ENCODE measurements at places on chromosomes 5 and 9.

GRCh38 chr5:149581192-149581861 lies at the start of gene ARHGEF37:
TSS of gene ARHGEF37 (plus strand) at chr5:149581498. CDS start at chr5:149597770, 16,272 bp downstream.
- peak; percentile 36 for DNase-seq

- no peak for DNase-seq
These were observed 79.2 kb upstream of the ABCA1 start for GRCh38 chr9:105007143-105007542.

DNA sequence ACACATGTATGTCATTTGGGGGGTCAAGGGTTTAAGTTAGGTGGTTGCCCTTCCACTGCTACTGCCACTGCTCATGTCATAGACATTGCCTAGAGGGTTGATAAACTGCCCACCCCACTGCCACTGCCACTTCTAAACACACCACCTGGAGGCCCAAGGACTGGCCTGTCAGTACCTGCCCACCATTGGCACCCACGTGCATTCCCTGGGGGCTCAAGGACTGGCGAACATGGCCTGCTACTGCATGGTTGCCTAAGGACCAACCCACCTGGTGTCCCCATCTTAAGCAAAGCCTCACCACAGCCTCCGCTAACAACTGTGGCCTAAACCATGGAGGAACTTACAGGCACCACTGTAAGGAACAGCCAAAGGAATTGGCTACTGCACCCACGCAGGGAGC lies 185.6 kb upstream of the TLX3 start:
- no peak for DNase-seq

DNA sequence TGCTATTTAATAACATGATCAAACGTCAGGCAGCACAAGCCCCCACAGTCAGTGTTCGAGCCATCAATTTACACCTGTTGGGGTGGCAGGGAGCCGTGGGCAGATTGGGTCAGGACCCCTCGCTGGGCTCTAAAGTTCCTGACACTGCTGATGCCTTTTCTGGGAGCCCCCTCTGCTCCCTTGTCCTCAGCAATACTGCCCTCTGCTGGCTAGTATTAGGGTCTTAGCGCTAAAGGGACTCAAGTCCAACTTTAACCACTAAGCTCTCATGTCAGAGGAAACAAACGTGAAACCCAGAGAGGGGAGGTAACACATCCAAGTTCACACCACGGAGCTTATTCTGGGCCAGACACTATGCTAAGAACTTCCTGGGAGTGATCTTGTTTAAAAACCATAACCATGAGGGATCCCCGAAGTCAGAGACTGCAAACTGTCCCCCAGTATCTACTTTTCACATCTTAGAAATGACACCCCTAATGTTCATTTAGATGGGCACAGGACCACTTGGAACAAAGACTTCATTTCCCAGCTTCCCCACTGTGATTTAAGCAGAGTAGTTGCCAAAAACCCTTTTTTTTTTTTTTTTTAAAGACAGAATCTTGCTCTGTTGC lies 20.4 kb downstream of the ANKS6 start:
- peak; percentile 64 for DNase-seq

DNA sequence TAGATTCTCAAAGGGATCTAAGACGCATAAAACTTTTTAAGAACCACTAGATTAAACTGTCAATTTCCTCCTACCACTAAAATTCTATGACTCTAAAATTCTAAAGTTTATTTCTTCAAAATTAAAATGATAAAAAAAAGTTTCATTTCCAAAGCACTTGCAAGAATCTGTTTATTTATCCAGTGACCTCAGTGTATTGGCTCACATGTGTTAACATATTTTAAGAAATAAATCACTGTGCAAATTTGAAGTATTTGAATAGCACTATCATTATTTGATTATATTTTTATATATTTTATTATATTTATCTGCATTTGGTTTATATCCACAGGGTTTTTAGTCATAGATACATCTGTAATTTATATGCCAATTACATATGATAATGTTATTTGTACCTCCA lies 62.2 kb upstream of the SLC12A2 start:
- DNase-seq = no peak

- DNase-seq = no peak
These were observed 29.8 kb downstream of the CORO2A start for GRCh38 chr9:98162613-98163012.
